ENCODE measurements at places on chromosomes 1 and 21.
A peak's percentile ranks its signal among the peaks of the same experiment; 100 is the strongest.

DNA sequence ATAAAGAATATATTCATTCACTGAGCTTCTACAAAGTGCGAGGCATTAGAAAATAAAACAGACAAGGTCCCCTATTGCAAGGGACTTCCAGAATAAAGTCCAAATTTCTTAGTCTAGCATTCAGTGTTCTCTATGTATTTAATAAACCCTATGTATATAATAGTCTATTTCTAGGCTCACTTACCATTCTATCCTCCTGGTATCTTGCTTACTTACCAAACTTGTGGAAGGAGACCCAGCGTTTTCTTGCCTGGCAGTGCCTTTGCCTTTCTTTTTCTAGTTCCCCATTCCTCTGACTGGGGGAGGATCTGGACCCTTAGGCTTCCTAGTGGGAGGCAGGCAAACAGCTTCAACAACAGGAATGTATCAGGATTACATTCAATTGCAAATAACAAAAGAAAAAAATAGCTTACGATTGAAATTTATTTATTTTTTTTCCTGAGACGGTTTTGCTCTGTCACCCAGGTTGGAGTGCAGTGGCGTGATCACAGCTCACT, 690 bp upstream of the RNF19B start:
- DNase-seq: no peak

GRCh38 chr1:207908107-207908734, 2.7 kb downstream of the CD34 start:
- DNase-seq: no peak

DNA sequence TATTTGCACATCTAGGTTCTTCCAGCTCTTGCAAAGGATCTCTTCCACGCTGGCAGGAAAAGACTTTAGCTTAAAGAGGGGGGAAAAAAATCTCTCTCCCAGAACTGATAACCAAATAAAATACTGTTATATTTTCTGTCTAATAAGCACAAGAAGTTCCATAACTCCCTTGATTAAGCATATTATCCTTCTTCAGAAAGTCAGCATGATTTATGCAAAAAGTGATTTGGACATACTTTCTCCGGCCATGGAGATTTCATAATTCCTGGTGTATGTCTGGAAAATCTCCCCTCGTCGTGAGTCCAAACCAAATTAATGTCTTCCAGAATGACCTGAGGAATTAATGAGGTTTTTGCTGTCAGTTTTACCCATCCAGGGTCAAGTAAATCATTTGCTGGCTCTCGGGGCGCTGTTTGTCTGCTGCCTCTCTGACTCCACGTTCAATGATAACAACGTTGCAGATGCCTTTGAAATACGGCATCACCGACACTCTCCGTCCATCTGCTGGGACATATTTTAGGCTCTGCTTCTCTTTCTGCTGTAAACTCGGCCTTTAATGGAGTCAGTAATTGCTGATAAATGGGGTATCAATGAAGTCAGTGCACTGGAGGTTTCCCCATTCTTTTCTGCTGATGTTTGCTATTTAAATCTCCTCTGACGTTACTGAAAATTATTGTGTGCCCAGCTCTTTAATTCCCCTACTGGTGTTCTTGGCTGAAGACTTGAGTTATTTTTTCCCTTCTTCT, 112.9 kb downstream of the HLX start:
- DNase-seq: no peak

DNA sequence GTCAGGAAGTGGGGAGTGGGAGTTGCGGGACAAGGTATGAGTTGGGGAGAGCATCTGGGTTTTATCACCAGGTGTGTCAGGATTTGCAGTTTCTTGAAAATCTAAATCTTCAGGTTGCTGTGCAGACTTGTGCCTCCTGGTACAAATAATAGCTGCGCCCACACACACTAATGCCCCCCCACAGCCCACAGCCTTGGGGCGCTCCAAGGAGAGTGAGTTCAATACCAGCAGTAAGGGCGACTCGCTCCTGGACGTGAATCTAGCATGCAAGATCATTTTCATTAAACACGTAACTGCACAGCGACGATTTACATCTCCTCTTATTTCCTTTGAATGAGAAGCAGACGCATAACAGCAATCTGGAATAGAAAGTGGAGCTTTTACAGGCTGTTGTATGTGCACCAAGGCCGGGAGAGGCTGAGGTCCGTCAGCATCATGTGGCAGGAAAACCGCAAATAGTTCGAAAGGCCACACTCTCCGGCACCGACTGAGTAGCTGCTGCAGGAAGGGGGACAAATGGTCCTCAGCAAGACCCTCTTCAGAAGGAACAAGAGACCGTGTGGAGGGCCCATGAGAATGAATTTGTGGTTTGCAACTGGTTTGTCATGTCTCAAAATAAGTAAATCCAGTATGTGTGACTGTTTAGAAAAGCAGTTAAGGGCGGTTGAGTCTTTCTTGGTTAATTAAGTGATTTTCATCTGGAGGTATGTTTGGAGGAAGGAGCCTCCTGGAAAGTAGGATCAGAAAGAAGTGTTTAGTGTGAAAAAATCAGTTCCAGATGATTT, 439.5 kb downstream of the SMYD3 start:
- DNase-seq: peak; percentile 2

- DNase-seq: no peak
These were observed 19.9 kb downstream of the BEND5 start for GRCh38 chr1:48756683-48757316.

DNA sequence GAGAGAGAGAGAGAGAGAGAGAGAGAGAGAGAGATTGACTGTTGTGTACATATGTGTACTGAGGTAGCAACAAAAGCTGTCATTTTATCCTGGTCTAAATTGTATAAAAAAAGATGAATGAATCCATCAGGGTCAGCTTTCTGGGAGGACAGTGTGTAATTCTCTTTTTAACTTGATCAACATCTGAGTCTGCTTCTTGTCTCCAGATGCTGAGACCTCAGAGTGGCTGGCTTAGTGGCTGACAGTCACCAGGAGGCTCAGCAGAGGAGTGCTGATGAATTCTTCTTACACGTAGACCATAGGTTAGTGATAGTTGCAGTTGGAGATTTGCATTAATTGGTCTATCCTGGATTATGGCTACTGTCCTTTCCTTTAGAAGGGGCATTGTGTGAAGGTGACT, 28.5 kb upstream of the PLXNA2 start:
- no peak for DNase-seq

GRCh38 chr1:247740721-247741120, 2.3 kb downstream of the OR14K1 start:
- DNase-seq: no peak

GRCh38 chr1:58780836-58781452, 2.9 kb downstream of the JUN start:
- peak; percentile 84 for DNase-seq
